DMS79 treated with DMSO at 0.1 percent for 48 hours (cell line): ENCODE measurements at places on chromosomes 3 and 15.

- DNase-seq = no peak
Observed at GRCh38 chr3:177104299-177104992, 92.8 kb downstream of the TBL1XR1 start.

DNA sequence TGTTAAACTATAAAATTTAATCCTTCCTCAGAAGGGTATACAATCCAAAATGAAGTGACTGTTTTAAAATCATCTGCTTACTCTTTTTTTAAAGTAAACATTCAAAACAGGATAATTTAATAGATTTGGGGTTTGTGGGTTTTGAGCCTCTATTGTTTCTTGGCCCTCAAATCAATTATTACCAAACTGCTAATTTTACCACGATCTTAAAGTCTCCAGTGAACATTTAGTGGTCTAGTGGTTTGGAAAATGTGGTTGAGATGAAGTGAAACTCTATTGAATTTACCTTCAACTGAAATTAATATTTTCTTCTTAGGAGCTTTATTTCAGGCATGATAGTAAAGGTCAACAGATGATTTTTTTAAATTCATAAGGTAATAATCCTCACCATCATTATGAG, 11.2 kb upstream of the ATP11B start:
- DNase-seq = no peak

- no peak for DNase-seq
Observed at GRCh38 chr3:131091768-131092167, 65.1 kb downstream of the NEK11 start.

- no peak for DNase-seq
Observed at GRCh38 chr3:156718622-156719306, 44.4 kb downstream of the TIPARP start.

GRCh38 chr15:71548401-71548807, 261.9 kb upstream of the NR2E3 start:
- DNase-seq = no peak

GRCh38 chr15:55619783-55620182, 31.6 kb upstream of the PYGO1 start:
- no peak for DNase-seq

DNA sequence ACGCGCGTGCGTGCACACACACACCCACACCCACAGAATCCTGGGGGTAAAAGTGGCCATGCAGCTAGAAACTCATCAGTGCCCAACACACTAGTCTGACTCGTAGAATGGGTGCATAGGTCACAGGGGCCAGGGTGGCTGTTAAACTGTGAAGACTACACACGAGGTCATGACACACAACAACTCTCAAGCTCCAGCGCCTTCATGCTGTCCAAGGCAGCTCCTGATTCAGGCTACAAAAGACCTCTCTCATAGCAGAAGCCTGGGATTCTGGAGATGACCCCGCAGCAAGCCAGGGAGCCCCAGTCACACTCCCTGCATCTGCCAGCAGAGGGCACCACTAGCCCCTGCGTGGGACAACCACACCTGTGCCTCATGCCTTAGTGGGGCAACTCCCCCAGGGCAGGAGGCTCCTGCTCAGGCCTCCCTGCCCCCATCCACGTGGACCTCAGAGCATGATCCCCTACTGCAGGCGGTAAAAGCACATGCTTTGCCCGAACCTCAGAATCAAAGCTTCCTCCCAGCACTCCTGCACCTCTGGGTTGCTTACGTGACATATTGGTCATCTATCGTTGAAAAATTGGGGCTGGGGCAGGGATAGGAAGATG, 93.1 kb downstream of the LRIG1 start:
- DNase-seq = no peak

- no peak for DNase-seq
Observed at GRCh38 chr15:29103824-29104565, 165.6 kb downstream of the NSMCE3 start.

DNA sequence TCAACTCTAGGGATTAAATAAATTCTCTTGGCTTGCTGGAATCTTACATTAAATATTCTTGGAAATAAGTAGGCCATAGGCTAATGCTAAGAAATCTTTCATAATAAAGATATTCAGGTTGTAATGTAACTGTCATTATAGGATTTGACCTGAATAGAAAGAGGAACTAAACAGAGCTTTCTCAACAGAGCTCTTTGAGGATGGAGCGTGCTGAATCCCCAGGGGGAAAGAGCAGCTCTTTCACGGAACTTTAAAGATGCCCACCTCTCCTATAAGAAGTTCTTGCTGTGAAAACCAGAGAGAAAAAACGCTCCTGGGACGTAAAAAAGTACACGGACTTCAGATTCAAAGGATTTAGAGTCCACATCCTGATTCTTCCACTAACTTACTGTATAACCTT, 77.9 kb downstream of the NTRK3 start:
- DNase-seq = no peak

GRCh38 chr3:66574091-66574490, 73.3 kb upstream of the LRIG1 start:
- no peak for DNase-seq

- no peak for DNase-seq
Observed at GRCh38 chr3:39282057-39282456, 2.2 kb upstream of the CX3CR1 start.

GRCh38 chr3:46830801-46831200, 32.4 kb downstream of the MYL3 start:
- no peak for DNase-seq

- no peak for DNase-seq
Observed at GRCh38 chr15:67832897-67833709, 6.7 kb downstream of the RNU6-1 start.
